Right lung (tissue), 10 donors: ENCODE measurements at places on chromosomes 1 and 21. TPM values are rescaled to one million over a fixed set of nuclear protein-coding genes. Genes with fewer than 3 reads are reported as not detected.

DNA sequence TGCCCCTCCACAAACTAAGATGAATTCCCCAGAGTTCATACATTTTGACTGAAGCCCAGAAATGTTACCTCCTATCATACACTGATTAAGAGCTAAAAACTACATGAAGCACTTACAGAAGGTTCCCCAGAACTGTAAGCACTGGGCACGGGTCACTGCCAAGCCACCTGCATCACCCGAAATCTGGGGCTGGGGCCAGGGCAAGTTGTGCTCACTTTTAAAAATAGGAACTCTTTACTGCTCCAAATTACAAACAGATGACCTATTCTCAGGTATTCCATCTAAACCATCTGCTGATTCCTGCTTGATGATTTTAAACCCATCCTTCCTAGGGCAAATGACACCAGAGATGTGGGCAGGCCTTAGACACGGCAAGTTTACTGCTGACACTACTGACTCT lies 4.8 kb downstream of the SETD4 start:
- DNase-seq, result no peak

DNA sequence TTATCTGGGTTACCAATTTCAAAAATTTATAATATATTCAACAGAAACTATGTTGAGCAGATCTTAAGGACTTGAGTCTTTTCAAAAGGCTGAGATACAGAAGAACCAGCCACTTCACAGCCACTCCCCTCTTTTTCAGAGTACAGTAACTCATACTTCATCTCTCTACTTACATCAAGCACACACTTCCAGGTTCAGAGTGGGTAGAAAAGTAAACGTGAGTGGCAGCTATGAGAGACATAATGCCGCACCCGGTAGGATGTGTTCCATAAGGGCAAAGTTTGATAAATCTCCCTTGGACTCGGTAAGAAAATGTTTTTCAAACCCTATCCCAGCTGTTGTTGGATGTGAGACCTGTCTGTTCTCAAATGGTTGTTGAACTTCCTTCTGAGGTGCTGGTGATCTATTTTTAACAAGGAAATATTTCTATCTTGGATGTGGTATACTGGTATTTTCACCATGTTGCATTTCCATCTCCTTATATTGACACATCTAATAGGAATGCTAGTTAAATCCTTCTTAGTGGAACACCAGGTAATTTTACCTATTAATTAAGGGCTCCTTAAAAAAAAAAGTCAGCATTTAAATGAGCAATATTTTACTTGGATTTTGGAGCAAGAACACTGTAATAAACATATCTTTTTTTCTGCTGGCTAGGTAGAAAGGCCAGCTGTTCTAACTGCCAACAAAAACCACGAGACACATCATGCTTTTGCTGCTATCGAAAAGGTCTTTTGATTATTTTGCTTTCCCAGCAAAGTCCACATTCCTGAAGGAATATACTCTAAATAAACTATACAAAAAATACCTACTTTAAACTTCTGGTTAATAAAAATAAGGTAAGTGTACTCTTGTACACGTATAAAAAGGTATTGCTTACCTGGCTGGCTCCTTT lies 28.2 kb downstream of the CNN3 start:
- peak; percentile 19 for DNase-seq

GRCh38 chr21:31072533-31072932 lies 34.3 kb upstream of the KRTAP19-8 start:
- DNase-seq, result no peak

GRCh38 chr1:32239337-32239736 lies 7.7 kb upstream of the FAM167B start:
- DNase-seq, result no peak

DNA sequence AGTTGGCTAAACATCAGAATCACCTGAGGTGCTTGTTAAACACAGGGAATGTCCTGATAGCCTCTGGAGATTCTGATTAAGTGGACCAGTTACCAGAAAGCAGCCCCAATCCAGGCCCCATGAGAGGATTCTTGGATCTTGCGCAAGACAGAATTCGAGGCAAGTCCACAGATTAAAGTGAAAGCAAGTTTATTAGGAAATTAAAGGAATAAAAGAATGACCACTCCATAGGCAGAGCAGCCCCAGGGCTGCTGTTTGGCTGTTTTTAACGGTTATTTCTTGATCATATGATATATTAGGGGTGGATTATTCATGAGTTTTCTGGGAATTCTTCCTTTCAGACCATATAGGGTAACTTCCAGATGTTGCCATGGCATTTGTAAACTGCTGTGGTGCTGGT lies 176.2 kb downstream of the ROR1 start:
- peak; percentile 51 for DNase-seq

GRCh38 chr1:248843687-248844086 lies 5.7 kb downstream of the ZNF672 start:
- no peak for DNase-seq

DNA sequence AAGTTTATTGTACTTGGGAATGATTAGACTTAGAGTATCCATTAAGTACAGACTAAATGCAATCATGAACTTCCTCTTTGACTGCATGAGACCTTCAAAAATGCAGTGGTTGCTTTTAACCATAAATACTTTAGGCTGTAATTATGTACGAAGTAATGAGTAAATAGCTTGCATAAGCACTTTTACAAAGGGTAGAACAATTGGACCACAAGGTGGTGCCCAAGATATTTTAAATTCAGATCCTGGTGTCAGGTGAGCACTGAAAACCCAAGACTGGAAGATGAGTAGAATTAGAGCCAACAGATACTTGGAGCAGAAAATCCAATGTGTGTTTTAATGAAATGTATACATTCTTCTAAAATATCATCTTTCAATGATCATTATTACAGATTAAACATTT lies 43.4 kb upstream of the RHOU start:
- no peak for DNase-seq

GRCh38 chr1:41954533-41954944 lies 35.8 kb upstream of the HIVEP3 start:
- DNase-seq, result no peak

Gene C1QC
- polyA plus RNA-seq, result 20.8 TPM

- no peak for DNase-seq
Measured at GRCh38 chr1:25017436-25018109, 87.5 kb upstream of the RUNX3 start.

- DNase-seq, result no peak
Measured at GRCh38 chr1:246383791-246384190, 123.3 kb downstream of the SMYD3 start.

DNA sequence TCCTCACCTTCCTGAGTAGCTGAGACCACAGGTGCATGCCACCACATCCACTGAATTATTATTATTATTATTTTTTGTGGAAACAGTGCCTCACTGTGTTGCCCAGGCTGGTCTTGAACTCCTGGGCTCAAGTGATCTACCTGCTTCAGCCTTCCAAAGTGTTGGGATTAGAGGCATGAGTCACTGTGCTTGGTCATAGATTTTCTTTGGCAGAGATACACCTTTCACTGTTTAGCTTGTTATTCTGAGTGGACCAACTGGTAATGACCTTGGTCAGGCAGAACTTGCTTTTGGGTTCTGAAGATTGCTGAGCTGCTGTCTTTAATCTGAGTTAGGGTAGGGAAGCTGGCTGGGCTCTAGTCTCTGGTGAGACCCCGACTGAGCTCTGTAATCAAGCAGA lies 66.8 kb downstream of the DNAH14 start:
- DNase-seq, result no peak

GRCh38 chr1:57949168-57949567 lies 525.3 kb upstream of the DAB1 start:
- no peak for DNase-seq

Gene CNKSR1
- 25.1 TPM for polyA plus RNA-seq

GRCh38 chr1:193432979-193433587 lies 246.7 kb upstream of the B3GALT2 start:
- no peak for DNase-seq

DNA sequence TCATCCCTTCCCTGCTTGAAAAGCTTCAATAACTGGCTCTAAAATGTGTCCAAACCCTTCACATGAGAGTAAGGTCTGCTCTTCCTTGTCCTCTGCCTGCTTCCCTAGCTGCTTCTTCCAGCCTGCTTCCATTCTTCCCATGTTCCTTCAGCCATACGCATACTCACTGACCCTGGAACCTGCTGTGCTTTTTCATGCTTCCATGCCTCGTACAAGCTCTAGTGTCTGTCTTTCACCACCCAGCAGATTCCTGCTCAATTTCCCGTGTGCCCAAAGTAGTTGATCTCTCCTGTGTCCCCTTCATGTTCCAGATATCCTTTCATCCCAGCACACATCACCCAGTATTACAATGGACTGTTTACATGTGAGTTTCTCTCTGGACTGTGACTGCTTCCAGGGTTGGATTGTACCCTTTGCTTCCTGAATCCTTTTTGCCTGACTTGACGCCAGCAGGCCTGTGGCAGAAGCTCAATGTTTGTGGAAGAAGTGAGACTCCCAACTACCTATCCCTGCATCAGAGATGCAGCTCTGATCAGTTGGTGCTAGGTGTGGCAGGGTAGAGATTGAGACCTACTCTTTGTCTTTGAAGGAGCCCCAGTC lies 35.9 kb upstream of the RNF19B start:
- no peak for DNase-seq

- no peak for DNase-seq
Measured at GRCh38 chr1:79283451-79283850, 276.9 kb upstream of the ADGRL4 start.

- no peak for DNase-seq
Measured at GRCh38 chr1:224707843-224708725, 92.0 kb downstream of the CNIH3 start.

Gene SPATA21
- polyA plus RNA-seq, result 0.08 TPM

- no peak for DNase-seq
Measured at GRCh38 chr1:227136210-227136820, 182.0 kb downstream of the CDC42BPA start.

- no peak for DNase-seq
Measured at GRCh38 chr1:92599184-92599583, 112.5 kb upstream of the GFI1 start.

Gene PLXNA2
- polyA plus RNA-seq, result 26.6 TPM

Gene LCE1A
- polyA plus RNA-seq, result not detected

- no peak for DNase-seq
Measured at GRCh38 chr1:184299406-184299790, 87.4 kb upstream of the C1orf21 start.

- DNase-seq, result peak; percentile 16
Measured at GRCh38 chr1:7616076-7616832, 154.8 kb upstream of the VAMP3 start.

GRCh38 chr1:114272593-114272992 lies 118.9 kb upstream of the SYT6 start:
- DNase-seq, result no peak

Gene SLAMF1
- polyA plus RNA-seq, result not detected

Gene ADCY10
- 0.51 TPM for polyA plus RNA-seq

DNA sequence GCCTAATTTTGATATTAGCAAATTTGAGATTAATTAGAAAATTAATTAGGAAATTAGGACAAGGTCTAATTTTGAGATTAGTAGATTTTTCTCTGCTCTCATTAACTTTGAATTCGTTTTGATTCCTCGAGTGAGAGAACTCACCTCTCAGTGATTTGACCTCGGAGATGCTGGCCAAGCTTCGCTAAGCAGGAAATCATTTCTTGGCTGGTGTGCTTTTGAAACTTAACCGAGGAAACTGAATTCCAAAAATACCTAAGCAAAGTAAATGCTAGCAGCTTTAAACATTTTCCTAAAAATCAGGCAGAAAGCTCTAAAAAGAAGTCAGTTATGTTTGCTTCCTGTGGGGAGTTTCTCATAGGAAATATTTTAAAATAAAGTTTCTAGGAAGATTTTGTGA lies 34.9 kb downstream of the CDC14A start:
- DNase-seq, result no peak

DNA sequence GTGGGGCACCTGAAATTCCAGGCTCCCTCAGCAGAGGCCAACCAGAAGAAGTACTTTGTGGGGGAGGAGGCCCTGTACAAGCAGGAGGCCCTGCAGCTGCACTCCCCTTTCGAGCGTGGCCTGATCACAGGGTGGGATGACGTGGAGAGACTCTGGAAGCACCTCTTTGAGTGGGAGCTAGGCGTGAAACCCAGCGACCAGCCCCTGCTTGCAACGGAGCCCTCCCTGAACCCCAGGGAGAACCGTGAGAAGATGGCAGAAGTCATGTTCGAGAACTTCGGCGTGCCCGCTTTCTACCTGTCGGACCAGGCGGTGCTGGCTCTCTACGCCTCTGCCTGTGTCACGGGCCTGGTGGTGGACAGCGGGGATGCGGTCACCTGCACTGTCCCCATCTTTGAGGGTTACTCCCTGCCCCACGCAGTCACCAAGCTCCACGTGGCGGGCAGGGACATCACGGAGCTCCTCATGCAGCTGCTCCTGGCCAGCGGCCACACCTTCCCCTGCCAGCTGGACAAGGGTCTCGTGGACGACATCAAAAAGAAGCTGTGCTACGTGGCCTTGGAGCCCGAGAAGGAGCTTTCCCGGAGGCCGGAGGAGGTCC lies 634 bp downstream of the ACTRT2 start:
- no peak for DNase-seq

DNA sequence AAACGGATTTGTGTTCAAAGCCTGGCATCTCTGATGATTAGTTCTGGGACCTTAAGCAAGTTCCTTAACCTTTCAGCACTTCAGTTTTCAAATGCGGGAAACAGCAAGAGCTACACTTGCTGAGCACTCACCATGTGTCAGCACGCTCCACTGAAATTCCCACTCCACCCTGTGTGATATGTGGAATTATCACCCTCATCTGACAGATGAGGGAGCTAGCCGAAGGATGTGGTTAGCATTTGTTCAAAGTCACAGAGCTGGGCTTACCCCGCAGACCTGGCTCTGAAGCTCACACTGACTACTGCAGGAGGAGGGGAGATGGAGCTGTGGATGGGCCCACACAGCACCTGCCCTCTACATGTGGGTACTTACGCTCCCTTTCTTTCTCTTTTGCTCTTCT lies 29.1 kb downstream of the IL12RB2 start:
- no peak for DNase-seq

Gene LRRC38
- polyA plus RNA-seq, result not detected

Gene OR4F29
- not detected for polyA plus RNA-seq

GRCh38 chr1:92488832-92489231 lies 2.1 kb upstream of the GFI1 start:
- no peak for DNase-seq

DNA sequence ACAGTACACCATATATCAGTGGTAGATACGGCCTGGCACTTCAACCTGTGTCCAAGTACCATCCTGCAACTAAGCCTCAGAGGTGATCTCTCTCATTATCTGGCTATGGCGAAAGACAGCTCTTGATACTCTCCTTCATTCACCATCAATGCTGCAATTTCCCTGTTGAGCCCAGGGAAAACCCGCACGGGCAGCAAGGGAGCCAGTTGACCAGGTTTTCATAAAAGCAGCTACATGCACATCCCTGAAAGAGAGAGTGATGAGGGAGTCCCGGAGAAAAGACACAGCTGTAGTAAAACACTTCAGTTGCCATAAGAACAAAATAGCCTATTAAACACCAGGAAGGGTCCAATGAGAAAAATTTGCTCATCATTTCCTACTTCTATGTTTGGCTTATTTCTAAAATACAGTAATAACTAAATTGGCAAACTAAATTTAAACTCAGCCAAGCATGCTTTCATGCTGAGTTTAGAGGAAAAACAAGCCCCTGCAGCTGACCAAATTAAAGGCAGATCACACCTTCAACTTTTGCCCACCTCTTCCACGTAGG lies 68.3 kb downstream of the CAPZB start:
- peak; percentile 76 for DNase-seq

Gene CR1
- 0.61 TPM for polyA plus RNA-seq

Gene AK5
- polyA plus RNA-seq, result 0.84 TPM

Gene S100A1
- 1.8 TPM for polyA plus RNA-seq

Gene BRINP3
- 9.0 TPM for polyA plus RNA-seq

Gene S100A11
- polyA plus RNA-seq, result 215 TPM
